ENCODE measurements at places on chromosomes 11 and 22.

DNA sequence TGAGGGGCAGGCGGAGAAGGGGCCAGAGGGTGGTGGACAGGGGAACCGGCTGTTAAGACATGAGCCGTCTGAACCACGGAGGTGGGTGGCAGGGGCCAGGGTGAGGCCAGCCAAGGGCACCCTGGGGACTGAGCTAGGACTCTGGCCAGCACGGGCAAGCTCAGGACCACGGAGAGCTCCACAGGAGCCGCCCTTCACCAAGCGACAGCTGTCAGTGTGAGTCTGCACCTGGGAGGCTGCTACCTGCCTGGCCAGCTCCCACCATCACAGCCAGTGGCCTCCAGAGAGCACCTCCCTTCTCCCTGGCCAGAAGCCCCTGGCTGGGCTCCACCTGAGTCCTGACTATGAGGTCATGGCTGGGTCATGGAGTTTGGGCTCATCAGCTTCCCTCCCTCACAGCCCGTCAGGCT lies 21.6 kb downstream of the MGAT3 start:
- no peak for DNase-seq

DNA sequence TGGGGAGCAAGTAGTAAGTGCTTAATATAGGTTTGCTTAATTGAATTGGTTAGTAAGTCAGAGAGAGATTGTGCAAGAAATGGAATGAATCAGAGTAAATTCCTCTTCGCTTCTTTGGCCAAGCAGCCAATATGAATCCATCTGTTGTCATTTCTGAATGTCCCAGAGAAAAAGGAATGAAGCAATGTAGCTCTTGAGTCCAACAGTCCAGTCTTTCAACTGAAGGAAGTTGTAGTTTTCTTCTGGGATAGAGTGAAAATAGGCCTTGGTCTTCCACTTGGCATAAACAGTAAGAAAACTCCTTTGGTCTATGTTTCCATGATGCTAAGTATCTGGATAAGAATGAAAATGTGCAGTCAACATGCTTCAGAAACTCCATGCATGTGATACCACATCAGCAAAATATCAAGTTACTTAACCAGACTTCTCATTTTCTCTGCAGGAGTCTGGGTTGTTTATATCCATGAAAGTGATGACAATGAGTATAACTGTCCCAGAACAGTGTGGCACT lies 1.8 kb upstream of the FIBIN start:
- DNase-seq: no peak

GRCh38 chr11:94184846-94185245 lies 56.2 kb downstream of the PANX1 start:
- no peak for DNase-seq

DNA sequence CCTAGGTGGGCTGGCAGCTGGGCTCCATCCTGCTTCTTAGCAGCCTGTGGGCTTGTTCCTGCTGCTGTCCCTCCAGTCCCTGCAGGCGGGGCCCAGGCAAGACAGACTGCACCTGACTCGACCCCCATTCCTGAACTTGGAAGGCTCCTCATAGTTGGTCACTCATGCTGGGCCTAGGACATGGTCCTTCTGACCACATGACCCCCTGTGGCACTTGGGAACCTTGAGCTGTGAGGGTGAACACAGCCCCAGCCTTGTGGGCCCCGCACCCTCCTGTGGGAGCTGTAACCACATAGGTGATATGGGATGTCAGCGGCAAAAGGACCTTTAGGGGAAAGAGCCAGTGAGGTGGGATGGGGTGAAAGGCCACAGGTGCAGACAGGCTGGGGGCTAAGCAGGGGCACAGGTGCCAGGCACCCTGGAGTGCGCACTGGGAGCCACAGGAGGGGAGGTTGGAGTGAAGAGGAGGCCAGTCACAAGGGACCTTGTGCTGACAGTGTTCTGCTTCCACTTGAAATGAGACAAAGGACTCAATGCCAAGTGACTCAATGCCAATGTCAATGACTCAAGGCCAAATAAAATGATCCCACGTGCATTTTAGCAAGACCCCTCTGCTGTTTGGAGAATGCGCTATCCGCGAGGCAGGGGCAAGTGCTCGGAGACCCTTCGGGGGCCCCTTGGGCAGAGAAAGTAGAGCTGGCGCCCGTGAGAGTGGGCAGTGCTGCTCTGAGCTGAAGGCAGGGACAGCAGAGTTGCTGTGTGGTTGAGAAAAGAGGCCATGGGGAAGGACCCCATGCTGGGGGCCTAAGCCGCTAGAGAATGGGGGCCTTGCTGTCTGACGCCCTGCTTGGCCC lies 90.7 kb downstream of the MORC2 start:
- DNase-seq: no peak

GRCh38 chr11:98307827-98308491 lies 712.8 kb upstream of the CNTN5 start:
- no peak for DNase-seq

DNA sequence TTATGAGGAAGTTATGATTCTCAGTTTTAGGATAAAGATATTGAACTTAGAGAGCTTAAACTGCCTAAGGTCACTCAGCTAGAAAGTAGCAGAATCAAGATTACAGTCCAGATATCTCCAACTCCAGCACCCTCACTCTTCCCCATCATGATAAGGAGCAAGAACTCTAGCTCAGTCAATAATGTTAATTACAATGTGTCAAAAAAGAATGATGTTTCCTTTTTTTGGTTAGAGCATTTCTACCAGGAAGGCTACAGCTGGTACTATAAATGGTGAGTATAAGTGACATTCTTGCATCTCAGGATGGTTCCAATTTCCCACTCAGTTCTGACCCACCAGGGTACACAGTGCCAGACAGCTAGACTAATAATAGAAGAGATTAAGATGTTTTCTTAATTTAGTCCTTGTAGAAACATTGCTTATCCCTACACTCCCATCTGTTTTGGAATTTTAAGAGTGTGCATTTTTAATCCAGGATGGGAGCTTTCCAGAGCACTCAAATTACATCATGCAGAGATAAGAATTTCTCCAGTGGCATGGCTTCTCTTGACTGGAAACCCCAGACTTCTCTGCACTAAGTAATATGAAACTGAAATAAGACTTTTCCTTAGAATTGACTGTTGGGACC lies 21.6 kb upstream of the BBOX1 start:
- DNase-seq: no peak
